ENCODE measurements at places on chromosomes 2 and 18. TPM values are rescaled to one million over a fixed set of nuclear protein-coding genes. Genes with fewer than 3 reads are reported as not detected.

The GPR35 gene
- 0.99 TPM for total RNA-seq

The ABCB6 gene
- 23.8 TPM for total RNA-seq

The PNO1 gene
- 13.1 TPM for total RNA-seq

The EVX2 gene
- total RNA-seq: not detected

The FTCDNL1 gene
- 2.2 TPM for total RNA-seq

The PDCD1 gene
- total RNA-seq: 0.10 TPM

DNA sequence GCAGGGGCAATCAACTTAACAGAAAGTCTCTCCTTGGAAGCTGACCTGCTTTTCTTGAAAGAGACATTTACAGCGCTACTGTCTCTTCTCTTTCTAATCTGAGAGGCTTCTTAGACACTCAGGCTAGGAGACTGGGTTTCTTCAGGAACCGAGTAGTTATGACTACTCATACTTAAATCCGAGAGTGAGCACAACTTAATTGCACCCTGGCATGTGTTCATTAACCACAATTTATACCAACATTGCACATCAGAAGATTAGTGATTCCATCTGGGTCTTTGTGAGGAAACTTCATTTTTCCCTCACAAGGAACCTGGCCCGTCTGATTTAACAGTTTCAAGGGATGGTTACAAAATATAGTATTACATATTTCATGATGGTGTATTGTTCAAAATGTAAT, 176.9 kb downstream of the UBE2E3 start:
- no peak for DNase-seq

GRCh38 chr2:128309280-128310093, 9.2 kb downstream of the HS6ST1 start:
- DNase-seq: no peak

GRCh38 chr2:236008006-236008405, 160.2 kb downstream of the GBX2 start:
- peak; percentile 53 for DNase-seq

GRCh38 chr18:77111449-77111848, 21.1 kb downstream of the MBP start:
- no peak for DNase-seq

GRCh38 chr2:246489-247144, 17.2 kb downstream of the SH3YL1 start:
- no peak for DNase-seq

DNA sequence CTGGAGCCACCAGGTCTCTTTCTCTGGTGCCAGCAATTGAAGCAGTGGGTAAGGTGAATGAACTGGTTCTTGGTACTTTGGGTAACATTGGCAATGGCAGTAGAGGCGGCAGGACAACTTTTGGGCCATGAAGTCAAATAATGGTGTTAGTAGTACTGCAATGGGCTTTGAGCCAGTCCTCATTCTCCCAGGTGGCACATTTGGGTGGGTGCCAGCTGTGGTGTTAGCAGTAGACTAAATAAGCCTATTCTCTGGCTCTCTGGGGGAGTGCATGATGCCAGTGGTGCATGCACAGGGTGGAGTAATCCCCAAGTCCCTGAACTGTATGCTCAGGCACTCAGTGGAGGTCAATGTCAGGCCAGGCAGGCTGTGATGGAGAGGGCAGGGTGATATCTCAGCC, 120.2 kb upstream of the LRRTM4 start:
- DNase-seq: no peak

DNA sequence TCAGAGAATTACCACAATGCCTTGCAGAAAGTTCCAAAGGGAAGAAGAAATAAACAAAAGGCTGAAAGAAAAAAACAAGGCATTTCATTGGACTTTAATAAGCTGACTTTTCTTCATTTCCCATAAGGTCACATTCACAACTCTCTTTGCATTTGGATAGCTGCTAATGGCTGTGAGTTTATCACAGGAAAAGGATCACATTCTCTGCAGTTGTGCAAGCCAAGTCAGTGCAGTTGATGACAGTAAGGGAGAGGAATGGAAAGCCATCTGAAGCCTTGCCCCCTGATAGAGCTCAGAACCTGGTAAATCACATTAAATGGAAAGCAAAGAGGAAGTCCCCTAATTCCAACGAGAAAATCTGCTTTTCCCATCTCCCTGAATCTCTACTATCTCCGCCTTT, 950.6 kb downstream of the CNTNAP5 start:
- no peak for DNase-seq

DNA sequence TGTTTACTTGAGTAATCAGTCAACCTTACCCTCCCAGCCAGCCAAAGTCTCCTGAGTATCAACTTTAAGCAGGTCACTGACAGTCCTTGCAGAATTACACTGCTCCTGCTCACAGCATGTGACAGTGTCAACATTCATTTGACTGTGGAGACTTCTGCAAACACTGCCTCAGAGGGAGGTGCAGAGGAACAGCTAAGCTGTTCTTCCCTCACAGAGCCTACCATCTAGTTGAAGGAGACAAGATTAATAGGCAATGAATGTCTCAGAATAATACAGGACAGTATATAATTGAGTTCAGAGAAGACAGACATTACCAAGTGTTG, 11.9 kb downstream of the SLC14A2 start:
- no peak for DNase-seq

- no peak for DNase-seq
Observed at GRCh38 chr2:205785507-205786260, 103.4 kb downstream of the NRP2 start.

The SERPINB11 gene
- total RNA-seq: not detected

The TEKT4 gene
- total RNA-seq: not detected

GRCh38 chr2:144682248-144682647, 162.3 kb upstream of the ZEB2 start:
- DNase-seq: peak; percentile 42

The HOXD8 gene
- 17.0 TPM for total RNA-seq

DNA sequence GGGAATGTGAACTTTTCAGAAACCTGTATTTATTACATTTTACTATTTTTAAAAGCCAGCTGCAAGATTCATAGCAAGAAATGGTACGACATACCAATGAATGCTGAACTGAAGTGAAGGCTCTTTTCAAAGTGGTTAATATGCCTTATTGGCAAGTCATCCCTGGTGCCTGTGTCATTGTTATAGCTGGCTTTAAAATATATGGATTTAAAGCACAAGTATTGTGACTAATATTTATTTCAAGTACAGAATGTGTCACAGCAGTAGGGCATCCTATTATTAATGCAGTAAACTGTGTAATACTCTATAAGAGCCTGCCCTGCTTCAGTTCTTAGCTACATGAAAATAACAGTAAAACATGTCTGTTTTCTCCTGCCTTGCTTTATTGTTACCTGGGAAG, 10.8 kb downstream of the TSHZ1 start:
- DNase-seq: no peak

The ADRA2B gene
- 2.0 TPM for total RNA-seq

DNA sequence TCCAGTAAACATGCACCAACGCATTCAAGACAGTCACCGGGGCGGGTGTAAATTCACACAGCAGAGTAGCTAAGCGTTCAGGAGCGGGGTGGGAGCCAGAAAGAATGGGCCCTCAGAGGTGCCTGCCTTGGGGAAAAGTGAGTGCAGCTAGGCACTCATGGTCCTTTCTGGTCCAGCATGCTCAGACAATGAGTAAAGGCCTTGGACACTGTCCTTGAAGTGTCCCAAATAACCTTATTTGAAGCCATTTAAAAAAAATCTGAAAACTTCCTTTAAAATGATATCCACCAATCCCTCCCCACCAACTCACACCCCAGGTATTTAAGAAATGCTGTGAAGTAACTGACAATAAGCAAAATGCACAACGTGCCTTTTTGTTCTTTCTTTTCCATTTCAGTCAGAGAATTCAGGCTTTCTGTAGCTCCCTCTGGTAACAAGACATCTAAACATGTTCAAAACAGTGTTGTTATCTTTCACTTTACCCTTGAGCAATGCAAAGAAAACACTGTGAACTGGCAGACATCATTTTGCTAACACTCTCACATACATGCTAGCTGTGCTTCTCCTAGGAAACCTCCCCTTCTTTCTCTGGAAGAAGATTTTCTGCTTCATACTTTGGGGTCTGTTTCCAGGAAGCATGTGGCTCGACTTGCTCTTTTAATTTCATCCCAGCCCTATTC, 445.1 kb upstream of the SPRED2 start:
- DNase-seq: no peak

- DNase-seq: no peak
Observed at GRCh38 chr2:240919161-240919781, 13.1 kb downstream of the CROCC2 start.

- DNase-seq: peak; percentile 33
Observed at GRCh38 chr2:158202161-158202815, 100.6 kb downstream of the UPP2 start.

DNA sequence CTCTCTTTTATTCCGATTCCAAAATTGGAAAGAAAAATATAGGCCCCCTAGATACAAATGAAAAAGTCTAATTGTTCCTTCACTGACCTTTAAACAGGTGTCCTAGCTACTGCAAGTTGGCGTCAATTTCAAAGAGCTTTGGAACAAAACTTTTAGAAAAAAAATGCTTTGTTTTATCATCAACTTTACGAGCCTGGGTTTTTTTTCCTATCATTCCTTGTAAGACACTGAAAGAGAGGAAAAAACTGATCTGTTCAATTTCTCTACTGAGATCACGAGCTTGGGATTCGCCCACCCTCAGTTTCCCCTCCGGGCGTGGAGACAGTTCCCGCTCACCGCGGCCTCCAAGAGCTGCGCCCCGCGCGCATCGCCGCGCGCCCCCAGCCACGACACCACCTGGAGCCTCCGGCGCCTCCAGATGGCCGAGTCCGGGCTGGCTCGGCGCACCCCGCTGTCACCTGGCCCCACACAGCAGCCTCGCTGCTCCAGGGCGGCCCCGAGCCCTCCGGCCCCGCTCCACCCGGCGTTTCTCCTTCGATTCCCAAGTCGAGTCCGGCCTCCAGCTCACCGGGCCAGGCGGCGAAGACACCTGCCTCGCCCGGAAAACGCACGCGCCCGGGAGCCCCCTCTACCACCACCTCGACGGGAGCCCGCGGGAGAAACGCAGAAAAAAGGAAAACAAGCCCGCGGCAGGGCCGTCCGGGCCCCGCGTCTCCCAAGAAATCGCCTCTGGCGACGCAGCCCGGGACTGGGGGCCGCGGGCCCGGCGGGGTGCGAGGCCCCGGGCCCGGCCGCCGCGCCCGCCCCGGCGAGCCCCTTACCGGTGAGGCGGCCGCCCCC, 656 bp downstream of the TBC1D8 start:
- DNase-seq: no peak

DNA sequence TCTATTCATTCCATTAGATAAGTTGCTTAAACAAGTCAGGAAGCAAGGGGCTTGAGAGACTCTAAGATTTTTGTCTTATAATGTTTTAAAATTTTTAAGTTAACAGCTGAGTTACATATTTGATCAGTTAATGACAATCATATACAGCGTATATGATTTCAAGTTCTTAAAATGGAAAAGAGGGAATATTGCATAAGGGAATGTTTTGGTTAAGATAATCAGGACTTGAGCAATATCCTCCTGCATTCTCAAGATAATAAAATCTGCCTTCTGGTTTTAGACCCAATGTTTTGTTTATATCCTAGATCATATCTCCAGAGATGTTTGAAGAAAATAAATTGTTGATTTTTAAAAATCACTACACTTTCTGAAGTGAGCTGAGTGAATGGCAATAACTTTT, 13.4 kb upstream of the DYNC1I2 start:
- DNase-seq: no peak

- no peak for DNase-seq
Observed at GRCh38 chr2:85078536-85078935, 54.7 kb upstream of the TCF7L1 start.

The IL37 gene
- 2.0 TPM for total RNA-seq

DNA sequence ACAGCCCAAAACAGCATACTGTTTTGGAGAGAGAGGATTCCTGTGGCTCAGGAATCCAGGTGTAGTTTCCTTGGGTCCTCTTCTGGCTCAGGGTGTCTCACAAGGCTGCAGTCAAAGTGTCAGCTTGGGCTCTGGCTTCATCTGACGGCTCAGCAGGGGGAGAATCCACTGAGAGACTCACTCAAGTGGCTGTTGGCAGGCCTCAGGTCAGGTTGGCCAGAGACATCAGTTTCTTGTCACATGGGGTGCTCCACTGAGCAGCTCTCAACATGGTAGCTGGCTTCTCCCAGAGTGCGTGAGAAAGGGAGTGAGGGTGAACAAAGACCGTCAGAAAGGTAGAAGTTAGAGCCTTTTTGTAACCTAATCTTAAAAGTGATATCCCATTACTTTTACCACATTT, 168.4 kb downstream of the SOCS6 start:
- no peak for DNase-seq

DNA sequence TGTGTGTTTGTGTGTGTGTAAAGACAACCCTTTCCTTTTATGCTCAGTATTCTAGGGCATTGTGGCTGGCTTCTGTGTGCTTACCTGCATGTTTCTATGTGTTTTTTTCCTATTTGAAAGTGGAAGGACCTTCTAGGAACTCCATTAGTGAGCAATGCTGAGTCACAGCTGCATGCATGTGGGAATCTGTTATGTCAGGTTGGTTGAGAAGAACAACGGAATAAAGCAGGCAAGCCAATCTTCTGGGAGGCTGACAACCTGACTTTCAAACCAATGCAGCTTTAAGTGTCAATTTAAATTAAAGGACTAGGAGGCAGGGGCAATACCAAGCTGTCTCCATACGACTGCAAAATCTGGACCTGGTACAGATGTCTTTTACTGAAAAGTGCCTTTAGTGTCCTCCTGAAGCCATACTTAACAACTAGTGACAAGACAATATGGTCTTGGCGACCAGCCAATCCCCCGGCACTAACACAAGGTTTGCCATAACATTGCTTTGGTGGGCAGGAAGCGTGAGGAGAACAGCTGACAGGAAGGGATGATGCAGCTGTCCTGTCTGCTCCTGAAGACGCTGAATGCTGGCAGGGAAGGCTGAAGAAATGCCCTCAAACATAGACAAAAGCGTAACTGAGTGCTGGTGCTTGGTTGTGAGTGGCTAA, 514.7 kb upstream of the CDH7 start:
- DNase-seq: no peak

GRCh38 chr2:69769272-69769671, 27.3 kb downstream of the ANXA4 start:
- DNase-seq: no peak

- DNase-seq: no peak
Observed at GRCh38 chr2:168519534-168520308, 63.6 kb downstream of the CERS6 start.

Measured in skin of body (tissue), 3 donors.